Amniotic epithelial cell (primary cell): ENCODE measurements at places on chromosomes 7 and 10.

DNA sequence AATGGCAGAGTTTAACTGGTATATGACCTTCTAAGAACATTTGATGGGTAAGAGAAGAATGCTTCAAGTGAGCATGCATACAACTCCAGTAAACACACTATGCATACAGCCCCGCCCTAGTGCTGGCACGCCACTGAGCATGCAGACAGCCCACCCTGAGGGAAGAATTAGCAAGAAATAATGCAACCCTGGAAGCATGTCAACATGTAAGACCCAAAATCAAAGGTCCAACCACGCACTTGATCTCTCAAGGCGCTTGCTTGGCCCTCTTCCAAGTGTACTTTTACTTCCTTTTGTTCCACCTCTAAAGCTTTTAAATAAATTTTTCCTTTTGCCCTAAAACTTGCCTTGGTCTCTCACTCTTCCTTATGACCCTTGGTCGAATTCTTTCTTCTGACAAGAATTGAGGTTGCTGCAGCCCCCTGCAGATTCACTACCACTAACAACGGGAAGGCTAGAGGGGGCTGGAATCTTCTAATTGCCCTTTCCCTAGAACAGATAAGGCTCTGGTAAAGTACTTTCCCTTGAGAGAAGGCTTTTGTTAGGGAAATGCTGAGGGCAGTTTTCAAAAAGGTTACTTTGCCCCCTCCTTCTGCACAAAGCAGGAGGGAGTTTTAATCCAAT lies 3.4 kb downstream of the FAM24B start:
- DNase-seq: no peak

GRCh38 chr7:37923996-37924395 lies 3.6 kb downstream of the EPDR1 start:
- DNase-seq: no peak

GRCh38 chr7:123761729-123762128 lies 12.9 kb upstream of the WASL start:
- DNase-seq: no peak

DNA sequence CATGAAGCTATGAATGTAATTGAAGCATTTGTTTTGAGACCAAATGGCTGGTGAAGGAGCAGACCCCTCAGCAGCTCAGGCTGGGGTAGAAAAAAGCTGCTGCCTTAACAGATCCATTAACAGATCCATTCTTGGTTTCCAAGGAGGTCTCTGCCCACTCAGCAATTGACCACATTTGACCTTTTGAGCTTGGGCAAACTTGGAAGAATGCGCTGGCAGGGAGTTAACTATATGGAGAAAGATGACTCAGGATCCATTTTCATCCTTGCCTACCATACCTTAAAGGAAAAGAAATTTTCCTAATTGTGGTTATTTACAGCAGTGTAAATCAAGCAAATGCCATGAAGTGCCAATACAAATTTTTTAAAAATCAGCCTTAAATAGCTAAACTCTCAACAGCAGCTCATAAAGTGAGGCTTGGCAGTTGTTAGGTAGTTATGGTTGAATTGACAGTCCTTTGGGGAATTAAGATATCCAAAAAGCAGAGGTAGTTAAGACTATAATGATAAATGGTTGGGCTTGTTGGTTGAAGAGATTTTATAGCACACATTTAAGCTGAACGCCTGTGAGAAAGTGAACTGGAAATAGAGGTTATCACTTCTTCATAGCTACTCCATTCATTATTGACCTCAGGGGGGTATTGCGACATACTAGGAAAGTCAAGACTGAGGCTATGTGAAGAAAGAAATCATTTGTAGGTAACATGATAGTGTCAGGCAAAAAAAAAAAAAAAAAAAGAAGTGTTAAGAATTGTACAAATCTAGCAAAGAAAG lies 83.9 kb downstream of the MKX start:
- no peak for DNase-seq

GRCh38 chr10:127346604-127347003 lies 150.2 kb upstream of the INSYN2A start:
- DNase-seq: no peak

- DNase-seq: no peak
Measured at GRCh38 chr7:101620395-101620794, 8.7 kb downstream of the MYL10 start.

GRCh38 chr10:31926160-31926559 lies 2.5 kb downstream of the ARHGAP12 start:
- DNase-seq: no peak

- no peak for DNase-seq
Measured at GRCh38 chr10:5184987-5185775, at the start of gene AKR1C8. AKR1C8 (minus strand) TSS chr10:5185150; CDS start chr10:5185104, 46 bp downstream.

- peak; percentile 77 for DNase-seq
Measured at GRCh38 chr10:61452655-61453641, at the start of gene TMEM26. TMEM26 (minus strand) TSS chr10:61453381; CDS start chr10:61453081, 300 bp downstream.

- DNase-seq: no peak
Measured at GRCh38 chr7:14839307-14839706, 63.2 kb downstream of the DGKB start.

DNA sequence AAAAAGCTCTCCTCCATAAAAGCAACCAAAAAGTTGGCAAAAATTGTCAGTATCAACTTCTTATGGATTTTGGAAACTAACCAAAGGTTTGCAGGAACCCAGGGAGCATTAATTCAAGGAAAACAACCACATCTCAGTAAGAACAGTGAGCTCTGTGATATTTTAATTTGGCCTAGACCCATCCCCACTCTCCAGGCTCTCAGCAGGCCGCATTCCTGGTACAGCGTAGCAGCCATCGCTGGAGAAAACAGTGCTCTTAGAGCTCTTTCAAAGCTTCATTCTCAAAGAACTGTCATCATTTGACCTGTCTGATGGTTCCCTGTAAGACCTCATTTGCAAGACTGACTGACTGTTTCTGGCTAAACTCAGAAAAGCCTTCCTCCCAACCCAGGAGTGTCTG lies 81.9 kb downstream of the NUDCD3 start:
- no peak for DNase-seq

- no peak for DNase-seq
Measured at GRCh38 chr10:58444876-58445275, 59.7 kb downstream of the TFAM start.

DNA sequence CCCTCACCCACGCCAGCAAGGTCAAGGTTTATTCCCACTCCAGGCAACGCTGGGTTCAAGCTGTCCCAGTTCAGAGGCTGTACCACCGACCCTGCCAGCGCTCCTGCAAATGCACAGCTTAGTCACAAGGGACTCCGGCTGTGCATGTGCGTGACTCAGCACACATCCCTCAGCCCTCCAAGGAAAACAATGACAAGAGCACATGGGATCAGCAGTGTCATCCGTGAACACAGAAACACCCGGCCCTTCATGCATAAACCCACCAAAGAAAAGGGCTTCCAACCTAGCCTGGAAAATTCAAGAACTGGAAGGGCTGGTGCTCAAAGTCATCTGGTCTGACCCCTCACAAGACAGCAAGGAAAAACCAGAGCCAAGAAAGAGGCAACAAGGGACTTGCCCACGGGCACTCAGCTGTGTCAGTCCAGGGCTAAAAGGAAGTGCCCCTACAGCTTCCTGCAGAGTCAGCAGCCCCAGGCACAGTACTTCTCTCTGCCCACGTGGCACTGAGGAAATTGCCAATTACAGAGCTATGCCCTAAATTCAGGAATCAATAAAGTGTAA lies 106.1 kb downstream of the KCNMA1 start:
- DNase-seq: peak; percentile 65
